ENCODE measurements at places on chromosomes 16 and 17.

DNA sequence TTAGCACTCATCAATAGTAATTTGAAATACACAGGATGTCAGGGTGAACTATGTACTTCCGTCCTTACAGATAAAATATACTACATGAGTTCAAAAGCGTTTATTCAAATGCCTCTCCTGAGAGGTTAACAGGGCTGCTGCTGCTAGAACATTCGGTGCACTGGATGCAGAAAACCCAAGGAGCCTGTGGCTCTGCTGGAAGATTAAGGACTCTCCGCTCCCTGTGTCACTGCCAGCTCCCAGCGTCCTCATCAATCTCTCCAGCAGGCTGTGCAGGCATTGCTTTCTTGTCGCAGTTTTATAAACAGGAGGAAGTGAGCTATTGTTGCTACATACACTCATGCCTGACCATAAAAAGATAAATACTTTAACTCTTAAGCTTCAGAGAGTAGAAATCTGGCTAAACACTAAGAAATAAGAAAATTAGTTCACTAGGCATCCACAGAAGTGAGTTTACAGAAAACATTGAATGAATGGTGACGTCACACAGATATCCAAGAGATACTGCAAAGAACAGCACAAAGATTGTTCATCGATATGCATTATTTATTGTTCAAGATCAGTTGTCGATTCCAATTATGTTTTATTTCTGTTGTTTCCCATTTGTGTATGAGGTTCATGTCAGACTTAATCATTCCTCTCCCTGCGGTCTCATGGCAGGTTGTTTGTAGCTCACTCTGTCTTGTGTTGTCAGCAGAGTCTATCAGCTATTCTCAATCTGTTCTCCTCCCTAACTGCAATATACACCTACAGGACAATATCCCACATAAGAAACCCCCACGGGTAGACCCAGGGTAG is 127.9 kb upstream of the MON1B start:
- DNase-seq: no peak

GRCh38 chr16:50400312-50400966 is 31.7 kb upstream of the BRD7 start:
- DNase-seq: no peak

- DNase-seq: no peak
These were observed 13.2 kb downstream of the TSC2 start for GRCh38 chr16:2061023-2061422.

DNA sequence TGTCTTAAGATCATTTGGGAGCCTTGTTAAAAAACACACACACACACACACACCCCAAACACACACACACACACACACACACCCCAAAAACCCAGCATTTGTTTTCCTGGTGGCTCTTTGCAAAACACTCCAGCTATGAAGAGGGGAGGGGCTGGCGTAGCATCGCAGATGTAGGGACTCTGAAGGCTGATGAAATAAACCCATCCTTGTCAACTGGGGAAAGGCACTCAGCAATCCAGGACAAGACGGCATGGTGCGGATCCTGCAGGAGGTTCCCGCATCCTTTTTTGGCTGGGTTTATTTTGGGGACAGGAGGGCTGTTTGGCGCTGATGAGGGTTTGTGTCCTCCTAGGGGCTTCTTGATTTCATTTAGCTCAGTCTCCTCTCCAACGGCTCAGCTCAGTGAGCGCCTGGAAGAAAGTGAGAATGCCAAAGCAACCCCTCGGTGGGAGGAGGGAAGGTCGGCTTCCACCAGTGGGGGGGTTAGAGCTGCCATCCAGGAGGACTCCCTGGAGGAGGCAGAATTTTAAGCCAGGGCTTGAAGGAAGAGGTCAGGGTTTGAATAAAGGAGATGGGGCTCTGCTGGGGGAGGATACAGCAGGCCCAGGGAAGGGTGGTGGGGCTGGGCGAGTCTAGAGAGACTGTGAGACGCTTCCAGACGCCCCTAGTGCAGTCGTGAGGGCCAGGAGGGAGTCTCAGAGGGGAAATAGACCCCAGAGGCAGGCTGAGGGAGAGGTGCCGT is 12.4 kb upstream of the GSE1 start:
- DNase-seq: no peak

GRCh38 chr17:71217769-71218168 is 903.1 kb upstream of the SOX9 start:
- DNase-seq: no peak

GRCh38 chr17:3885271-3885670 is 7.6 kb downstream of the CAMKK1 start:
- no peak for DNase-seq

- no peak for DNase-seq
These were observed 21.2 kb upstream of the HAS3 start for GRCh38 chr16:69084289-69084688.

DNA sequence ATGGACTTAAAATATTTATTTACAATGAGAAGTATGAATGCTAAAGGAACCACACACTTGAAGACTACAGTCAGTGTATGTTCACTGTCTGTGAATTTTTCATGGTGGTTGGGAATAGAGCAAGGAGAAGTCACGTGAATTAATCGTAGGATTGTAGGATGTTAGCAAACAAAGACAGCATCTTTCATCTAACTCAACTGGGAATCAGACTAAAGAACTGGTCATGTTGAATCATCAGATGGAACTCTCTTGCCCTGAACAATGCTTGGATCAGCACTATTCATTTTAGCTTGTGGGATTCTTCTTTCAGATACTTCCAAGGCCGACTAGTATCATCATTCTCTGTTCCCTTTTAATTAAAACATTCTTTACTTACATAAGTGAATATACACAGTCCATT is 18.1 kb downstream of the KCNJ2 start:
- DNase-seq: no peak

Data from cortex of kidney (tissue), 1 donor.